Gastrocnemius medialis (tissue), 4 donors: ENCODE measurements at places on chromosomes 16 and 17.
A peak's percentile ranks its signal among the peaks of the same experiment; 100 is the strongest.

- no peak for DNase-seq
These were observed 27.7 kb upstream of the HS3ST2 start for GRCh38 chr16:22786284-22786683.

GRCh38 chr16:89544113-89544512, 16.4 kb upstream of the RPL13 start:
- no peak for DNase-seq

- DNase-seq: no peak
These were observed 112.6 kb downstream of the IRF8 start for GRCh38 chr16:86011532-86011931.

GRCh38 chr16:69404275-69404805, 18.5 kb upstream of the TERF2 start:
- DNase-seq: no peak

- no peak for DNase-seq
These were observed 18.9 kb downstream of the MPP3 start for GRCh38 chr17:43814026-43814425.

- DNase-seq: no peak
These were observed 123.9 kb downstream of the KCNJ12 start for GRCh38 chr17:21500064-21500463.

DNA sequence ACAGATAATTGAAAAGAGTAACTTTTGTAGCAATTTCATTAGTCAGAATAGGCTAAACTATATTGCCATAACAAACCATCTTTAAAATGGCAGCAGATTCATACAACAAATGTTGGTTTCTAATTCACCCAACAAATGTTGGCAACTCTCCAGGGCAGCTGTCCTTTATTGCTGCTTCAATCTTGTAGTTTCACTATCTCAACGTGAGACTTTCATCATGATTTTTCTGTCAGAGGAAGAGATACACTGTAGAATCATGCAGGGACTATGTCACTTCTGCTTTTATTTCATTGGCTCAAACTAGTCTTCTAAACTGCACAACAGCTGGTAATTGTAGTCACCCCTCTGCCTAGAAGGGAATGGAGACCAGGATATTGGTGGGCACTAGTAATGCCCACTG, 174.2 kb downstream of the TANC2 start:
- DNase-seq: no peak

GRCh38 chr17:43906951-43907424, 348 bp downstream of the MPP2 start:
- no peak for DNase-seq

DNA sequence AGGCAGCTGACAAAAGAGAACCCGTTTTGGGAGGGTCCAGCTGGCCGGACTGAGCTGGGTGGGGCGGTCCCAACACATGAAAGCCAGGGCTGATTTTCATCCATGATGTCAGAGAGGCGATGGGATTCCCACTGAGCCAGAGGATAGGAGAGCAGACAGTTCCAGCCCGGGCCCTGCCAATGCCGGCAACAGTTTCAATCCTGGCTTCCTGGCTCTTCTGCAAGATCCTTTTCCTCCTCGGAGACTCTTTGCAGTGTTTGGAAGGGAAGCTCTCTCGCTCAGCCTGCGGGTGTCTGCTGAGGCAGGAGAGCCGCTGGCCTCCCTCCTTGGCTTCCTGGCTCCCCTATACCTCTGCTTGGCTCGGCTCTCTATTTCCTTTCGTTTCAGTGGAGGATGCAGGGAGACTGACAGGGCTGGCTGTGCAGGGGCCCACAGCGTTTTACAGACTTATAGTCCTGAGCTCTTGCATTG, 145.5 kb upstream of the SOX9 start:
- peak; percentile 79 for DNase-seq

DNA sequence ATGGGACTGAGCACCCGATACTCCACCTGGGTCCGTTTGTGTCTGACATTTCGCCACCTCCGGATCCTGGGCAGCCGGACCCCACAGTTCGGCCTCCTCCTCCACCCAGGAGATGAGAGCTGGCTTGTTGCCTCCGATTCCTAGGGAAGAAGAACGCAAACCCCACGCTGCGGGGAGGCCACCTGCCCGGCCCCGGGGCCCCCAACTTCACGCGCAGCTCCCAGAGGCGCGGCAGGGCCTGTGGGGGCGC, 542 bp downstream of the ZNF764 start:
- no peak for DNase-seq

DNA sequence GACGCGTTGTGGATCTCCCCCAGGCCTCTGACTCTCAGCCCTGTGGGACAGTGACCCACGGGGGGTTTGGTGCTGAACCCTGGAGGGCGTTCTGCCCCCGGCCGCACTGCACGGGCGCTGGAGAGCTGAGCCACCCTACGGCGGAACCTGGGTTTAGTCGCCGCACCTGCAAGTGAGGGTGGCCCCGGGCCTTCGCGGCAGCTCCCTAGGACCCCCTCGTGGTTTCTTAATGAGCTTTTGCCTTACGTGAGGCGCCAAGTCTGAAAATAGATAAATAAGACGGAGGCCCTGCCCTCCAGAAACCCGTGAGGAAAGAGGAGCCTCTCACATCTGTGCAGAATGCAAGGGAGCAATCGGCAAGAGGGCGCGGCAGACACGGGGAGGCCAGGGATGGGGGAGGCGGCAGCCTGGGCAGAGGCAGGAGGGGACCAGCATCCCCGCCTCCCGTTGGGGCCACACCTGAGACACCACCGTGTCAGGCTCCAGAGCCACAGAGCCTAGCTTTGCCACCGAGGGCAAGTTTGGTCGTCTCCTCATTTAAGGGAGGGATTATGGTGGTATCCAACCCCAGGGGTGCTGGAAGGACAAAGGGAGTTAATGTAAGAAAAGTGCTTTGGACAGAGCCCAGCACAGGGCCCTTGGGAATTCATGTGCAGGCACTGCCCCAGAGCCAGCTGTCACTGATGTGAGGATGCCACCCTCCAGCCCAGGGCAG, 153.2 kb upstream of the CHMP6 start:
- DNase-seq: no peak

DNA sequence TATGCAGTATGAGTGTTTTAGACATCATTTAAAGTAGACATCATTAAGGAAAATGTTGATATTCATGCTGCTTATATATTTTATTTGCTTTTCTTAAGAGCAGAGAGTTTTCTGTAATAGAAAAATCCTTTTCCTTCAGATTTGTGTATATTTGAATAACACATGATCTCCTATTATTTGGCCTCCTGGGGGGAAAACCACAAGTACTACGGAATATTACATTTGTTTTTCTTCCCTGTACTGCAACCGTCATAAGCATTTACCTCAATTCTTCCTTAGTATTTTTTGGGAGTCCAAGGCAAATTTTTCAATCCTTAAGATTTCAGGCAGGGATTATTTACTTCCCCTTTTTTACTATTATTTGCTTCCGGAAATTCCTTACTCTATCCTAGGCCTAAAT, 6.0 kb downstream of the RSPRY1 start:
- DNase-seq: no peak

- no peak for DNase-seq
These were observed 15.5 kb upstream of the UBE2G1 start for GRCh38 chr17:4381690-4382671.

DNA sequence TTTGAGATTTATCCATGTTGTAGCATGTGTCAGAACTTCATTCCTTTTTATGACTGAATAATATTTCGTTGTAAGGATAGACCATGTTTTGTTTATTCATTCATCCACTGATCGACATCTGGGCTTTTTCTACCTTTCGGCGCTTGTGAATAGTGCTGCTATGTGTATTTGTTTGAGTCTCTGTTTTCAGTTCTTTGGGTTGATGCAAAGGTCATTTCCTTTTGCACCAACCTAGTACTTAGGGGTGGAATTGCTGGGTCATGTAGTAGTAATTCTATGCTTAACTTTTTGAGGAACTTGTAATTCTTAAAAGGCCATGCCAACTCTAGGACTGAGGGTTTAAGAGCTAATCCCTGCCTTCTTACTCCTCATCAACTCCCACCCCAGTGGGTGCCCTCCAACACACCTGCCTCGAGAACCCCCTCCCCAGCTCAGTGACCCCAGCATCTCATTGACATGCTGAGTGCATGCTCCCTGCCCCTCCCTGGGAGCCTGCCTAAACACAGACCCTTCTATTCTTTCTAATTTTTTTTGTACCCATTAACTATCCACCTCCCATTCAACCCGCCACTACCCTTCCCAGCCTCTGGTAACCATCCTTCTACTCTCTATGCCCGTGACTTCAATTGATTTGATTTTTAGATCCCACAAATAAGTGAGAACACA, 51.2 kb downstream of the ABAT start:
- no peak for DNase-seq

- no peak for DNase-seq
These were observed 15.0 kb downstream of the RIPOR1 start for GRCh38 chr16:67543582-67543981.

- no peak for DNase-seq
These were observed 28.1 kb upstream of the NXPH3 start for GRCh38 chr17:49547566-49547965.

DNA sequence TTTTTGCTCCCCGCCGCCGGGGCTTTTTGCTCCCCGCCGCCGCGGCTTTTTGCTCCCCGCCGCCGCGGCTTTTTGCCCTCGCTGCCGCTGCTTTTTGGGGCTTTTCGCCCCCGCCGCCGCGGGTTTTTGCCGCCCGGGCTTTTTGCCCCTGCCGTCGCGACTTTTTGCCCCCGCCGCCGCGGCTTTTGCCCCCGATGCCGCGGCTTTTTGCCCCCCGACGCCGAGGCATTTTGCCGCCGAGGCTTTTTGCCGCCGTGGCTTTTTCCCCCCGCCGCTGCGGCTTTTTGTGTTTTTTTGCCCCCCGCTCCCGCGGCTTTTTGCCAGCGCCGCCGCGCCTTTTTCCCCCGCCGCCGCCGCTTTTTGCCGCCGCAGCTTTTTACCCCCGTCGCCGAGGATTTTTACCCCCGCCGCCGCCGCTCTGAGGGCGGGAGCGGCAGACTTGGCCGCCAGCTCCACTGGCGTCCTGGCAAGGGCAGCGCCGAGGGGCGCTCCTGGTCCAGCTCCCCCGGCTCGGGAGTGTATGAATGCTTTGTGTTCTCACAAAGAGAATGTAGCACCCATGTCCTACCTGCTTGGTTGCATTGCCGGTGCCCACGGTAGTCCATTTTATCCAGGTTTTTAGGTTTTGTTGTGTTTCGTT, 151.7 kb downstream of the KCNJ18 start:
- no peak for DNase-seq

DNA sequence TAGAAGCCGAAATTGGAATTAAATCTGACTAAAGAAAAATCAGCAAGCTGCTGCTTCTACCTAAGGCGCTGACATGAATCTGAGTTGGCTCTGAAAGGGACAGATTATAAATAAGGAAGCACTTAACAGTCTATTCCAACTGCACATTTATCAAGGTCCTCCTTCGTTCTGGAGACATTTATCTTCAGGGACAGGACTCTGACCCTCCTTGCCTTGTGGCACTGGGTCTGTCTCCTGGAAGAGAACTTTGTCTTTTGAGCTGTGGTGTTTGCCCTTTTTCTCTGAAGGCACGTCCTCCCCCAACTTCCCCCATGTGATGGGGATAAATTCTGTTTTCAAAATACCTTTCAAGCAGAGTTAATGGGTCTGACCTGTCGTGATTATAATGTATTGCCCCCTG, 47.0 kb upstream of the MARCHF10 start:
- no peak for DNase-seq

DNA sequence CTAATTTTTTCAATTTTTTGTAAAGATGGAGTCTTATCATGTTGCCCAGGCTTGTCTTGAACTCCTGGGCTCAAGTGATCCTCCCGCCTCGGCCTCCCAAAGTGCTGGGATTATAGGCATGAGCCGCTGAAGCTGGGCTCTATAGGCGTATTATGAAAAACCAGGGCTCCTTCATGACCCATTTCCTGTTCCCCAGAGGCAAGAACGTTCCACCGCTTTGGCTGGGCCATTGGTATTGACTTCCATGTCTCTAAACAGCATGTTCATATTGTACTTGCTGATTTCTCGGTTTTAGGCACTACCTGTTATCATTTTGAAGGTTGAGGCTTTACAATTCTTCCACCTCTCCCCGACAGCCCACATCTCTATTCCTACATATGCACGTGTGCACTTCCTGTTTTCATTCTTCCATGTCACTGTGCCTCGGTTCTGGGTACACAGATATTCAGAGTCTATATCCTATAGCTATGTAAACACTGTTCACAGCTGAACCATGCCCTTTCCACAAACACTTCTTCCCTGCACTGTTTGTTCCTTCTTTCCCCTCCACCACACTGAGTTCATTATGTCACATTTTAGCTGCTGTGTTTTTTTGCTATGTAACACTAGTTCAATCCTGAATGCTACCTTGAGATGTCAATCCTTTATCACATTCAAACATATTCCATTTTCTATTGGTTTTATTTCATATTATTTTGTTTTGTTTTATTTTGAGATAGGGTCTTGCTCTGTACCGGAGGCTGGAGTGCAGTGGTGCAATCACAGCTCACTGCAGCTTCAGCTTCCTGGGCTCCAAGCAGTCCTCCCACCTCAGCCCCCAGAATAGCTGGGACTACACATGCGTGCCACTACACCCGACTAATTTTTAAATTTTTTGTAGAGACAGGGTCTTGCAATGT, 16.8 kb upstream of the MAPK3 start:
- DNase-seq: no peak

DNA sequence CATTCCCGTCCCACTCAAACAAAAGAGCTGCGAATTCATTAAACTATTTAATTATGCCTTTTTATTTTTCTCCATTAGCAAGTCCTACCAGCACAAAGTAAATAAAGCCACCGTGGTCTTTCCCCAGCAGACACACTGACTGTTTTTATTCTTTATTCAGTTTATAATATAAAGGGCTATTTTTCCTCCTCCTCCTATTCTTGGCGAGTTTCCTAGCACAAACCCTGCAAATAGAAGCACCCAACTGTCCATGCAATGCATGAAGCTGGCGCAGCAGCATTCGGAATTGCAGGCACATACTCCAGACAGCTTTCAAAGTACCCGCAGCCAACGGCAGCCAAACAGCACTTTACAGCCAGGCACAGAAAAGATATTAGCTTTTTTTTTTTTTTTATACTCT, 583.4 kb upstream of the PSMD7 start:
- DNase-seq: no peak

GRCh38 chr16:67820608-67821259, 14.0 kb downstream of the TSNAXIP1 start:
- DNase-seq: no peak

DNA sequence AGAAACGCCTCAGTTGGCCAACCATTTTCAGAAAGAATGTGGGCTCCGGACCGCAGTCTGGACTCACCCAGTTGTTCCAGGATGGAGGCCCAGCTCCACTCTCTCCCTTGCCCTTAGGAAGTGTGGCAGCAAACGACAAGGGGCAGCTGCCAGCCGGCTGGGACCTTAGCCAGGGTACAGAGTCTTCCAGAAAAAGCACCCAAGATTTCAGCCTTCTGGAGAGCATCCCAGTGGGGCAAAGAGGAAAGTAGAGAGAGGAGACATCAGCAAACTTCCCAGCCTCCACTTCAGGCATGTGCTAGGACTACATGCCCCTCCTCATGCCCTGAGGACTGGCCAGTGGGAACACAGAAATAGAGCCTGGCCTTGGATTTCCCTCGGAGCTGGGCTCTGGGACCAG, 56.8 kb upstream of the SCNN1B start:
- DNase-seq: peak; percentile 33

- DNase-seq: no peak
These were observed 50.4 kb upstream of the DNAH9 start for GRCh38 chr17:11547853-11548252.
